B cell (primary cell): ENCODE measurements at places on chromosomes 7 and 10.

- no peak for DNase-seq
These were observed 137.7 kb downstream of the WNT2 start for GRCh38 chr7:117185124-117185523.

GRCh38 chr7:80385508-80385907, 126.4 kb downstream of the GNAT3 start:
- no peak for DNase-seq

GRCh38 chr10:96524741-96525140, 11.0 kb upstream of the TLL2 start:
- DNase-seq: no peak

DNA sequence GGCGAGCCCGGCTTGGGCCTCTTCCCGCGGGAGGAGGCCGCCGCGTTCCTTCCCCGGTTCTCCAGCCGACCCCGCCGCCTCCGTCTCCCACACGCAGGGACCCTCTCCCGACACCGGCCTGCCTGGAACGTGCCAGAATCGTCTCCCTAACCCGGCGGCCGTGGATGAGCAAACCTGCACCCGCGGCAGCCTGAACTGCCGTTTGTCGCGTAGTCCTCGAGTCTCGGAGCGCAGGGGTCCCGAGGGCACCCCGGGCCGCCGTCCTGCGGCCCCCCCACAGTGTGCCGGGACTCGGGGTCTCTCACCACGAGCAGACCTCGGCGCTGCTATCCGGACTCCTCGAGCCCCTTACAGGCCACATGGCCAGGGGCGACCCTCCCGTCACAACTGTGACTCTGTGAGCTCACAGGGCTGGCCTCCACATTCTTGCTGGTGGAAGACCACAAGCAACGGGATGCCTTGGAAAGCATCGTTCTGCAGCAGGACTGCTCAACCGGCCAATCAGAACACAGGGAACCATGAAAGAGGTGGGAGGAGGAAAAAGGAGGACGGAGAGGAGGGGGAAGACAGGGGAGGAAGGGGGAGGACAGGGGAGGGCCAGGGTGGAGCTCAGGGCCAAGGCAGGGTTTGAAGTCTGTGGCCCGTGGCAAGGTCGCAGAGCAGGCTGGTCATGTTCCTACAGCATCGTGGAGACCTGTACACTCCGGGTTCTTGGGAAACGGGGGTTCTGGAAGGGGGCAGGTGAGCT, 276.9 kb downstream of the DNAJB6 start:
- no peak for DNase-seq

- peak; percentile 21 for DNase-seq
These were observed 7.5 kb upstream of the SH2D4B start for GRCh38 chr10:80530251-80530650.

- DNase-seq: no peak
These were observed 231.8 kb downstream of the BMPER start for GRCh38 chr7:34137176-34137575.

GRCh38 chr7:142717453-142717852, 31.8 kb upstream of the PRSS1 start:
- DNase-seq: peak; percentile 25

- no peak for DNase-seq
These were observed 110.4 kb downstream of the PON1 start for GRCh38 chr7:95213809-95214492.

DNA sequence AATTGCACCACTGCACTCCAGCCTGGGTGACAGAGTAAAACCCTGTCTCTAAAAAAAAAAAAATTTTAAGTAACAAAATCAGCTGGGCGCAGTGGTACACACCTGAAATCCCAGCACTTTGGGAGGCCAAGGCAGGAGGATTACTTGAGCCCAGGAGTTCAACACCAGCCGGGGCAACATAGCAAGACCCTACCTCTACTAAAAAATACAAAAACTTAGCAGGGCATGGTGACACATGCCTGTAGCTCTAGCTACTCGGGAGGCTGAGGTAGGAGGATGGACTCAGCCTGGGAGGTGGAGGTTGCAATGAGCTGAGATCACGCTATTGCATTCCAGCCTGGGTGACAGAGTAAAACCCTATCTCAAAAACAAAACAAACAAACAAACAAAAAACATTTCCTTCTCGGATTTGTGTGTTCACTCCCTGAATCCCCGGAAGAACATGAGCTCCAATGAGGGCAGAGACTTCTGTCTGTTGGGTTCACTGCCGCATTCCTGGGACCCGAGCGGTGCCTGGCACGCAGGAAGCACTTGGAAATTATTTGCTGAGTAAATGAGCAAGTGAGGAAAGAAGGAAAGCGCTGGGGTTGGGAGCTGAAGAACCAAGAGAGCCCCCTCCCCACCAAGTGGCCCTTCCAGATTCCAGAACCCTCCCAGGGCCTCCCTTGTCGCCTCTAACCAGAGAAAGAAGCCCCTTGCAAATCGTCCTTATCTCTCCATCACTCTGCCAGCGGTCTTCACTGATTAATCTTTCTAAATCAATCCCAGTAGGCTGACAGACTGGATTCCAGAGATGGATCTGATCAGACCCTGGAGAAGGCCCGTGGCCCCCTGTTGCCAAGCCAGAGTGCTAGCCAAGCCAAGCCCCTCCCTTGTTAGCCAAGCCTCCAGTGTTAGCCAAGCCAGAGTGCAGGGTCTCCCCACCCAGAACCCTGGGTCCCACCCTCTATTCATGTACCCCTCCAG, 6.2 kb downstream of the TNRC18 start:
- no peak for DNase-seq

DNA sequence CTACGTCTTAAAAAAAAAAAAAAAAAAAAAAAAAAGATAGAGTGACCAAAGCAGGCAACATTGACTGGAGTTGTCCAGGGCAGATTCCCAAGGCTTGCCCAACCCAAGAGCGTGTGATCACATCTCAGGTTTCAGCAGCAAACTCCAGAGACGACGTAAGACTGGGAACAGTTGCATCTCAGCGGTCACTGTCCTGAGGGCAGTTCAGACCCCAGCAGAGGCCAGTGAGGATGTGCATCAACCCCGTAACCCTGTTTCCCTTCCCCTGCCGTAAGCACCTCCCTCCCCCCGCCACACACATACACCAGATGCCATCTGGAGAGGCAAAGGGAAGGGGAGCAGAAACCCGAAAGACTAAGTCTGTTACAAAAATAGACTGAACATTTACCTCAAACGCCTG, 19.3 kb upstream of the TOMM7 start:
- DNase-seq: no peak

GRCh38 chr10:106992055-106992454, 172.5 kb downstream of the SORCS1 start:
- DNase-seq: no peak

GRCh38 chr10:121910673-121911420, 17.0 kb downstream of the ATE1 start:
- no peak for DNase-seq

DNA sequence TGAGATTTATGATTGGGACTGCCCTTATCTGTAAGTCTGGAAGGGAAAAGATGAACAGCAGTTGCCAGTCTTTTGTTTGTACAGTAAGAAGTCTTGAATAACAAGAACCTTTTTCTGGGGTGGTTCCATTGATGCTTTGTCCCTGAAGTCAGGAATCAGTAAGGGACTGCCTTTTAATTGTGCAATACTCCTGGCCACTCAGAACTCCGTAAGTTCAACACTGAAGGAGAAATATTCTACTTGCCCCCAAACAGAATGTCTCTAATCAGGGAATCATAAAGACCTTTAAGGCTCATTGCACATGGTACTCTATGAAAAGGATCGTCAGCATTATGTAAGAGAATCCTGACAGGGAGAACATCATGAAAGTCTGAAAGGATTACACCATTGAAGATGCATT, 361.4 kb downstream of the EXOC4 start:
- no peak for DNase-seq

DNA sequence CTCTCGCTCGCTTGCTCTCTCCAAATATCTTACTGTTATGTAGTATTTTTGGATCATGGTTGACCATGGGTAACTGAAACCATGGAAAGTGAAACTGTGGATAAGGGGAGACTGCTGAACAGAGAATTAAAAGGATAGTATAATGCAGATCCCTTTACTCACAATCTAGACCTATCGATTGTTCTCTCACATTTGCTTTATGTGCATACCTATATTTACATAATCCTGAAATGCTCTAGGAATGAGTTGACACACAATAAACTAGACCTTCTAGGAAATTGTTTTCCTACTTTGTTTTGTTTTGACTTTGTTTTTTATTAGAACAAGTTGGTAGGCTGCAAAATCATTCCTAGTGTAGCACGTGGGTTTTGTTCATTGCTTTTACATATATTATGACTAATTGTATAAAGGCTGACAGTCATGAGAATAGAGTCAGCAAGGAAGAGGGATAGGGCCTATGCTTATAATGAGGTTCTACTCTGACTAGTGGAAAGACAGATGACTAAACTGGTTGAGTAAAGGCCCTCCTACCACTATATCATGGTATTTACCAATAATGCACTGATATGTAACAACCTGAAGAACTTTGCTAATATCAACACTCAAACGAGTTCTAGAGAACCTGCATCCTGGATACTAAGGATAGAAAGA, 175.3 kb upstream of the TARP start:
- no peak for DNase-seq

DNA sequence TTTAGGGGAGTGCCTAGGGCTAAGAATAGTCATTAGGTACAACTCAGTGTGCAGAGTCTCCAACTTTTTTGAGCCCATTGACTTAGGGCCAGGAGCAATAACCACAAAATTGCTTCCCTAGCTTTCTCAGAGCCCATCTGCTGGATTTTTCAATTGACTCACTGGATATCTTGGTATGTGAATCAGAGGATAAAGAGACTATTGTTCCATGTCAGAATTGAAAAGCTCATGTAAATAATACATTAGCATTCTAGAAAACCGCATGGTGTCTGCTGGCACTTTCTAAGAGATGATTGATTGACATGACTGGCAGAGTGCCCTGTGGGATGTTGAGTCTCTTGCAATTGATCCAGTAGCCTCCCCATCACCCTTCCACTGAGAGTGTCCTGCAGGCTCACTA, 246.2 kb downstream of the CCDC7 start:
- no peak for DNase-seq

- DNase-seq: no peak
These were observed 569.5 kb downstream of the TYW1 start for GRCh38 chr7:67566101-67566500.

DNA sequence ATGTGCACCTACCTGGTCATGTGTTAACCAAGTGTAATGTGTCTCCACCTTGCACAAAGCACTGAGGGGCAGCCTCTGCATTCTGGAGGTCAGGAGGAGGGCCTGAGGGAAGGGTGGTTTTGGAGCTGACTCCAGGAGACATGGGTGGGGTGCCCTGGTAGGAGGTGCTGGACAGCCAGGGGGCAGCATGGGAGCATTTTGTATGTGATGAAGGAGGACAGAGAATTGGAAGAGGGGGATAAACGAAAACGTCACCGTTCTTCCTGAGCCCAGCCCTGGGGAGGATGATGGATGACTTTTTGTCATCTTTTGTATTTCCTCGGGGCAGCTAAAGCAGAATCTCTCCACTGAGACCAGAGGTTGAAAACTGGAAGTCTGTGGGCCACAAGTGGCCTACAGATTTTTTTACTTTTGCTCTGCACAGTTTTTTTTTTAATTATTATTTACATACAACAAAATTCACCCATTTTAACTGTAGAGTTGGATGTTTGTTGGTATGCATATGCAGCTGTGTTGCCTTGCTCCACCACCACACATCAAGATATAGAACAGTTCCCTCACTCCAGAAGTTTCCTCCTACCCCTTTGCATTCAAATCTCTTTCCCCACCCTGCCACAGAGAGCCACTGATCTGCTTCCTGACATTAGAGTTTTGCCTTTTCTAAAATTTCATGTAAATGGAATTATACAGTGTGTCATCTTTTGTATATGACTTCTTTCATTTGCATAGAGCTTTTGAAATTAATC, 242.5 kb downstream of the VTI1A start:
- no peak for DNase-seq

DNA sequence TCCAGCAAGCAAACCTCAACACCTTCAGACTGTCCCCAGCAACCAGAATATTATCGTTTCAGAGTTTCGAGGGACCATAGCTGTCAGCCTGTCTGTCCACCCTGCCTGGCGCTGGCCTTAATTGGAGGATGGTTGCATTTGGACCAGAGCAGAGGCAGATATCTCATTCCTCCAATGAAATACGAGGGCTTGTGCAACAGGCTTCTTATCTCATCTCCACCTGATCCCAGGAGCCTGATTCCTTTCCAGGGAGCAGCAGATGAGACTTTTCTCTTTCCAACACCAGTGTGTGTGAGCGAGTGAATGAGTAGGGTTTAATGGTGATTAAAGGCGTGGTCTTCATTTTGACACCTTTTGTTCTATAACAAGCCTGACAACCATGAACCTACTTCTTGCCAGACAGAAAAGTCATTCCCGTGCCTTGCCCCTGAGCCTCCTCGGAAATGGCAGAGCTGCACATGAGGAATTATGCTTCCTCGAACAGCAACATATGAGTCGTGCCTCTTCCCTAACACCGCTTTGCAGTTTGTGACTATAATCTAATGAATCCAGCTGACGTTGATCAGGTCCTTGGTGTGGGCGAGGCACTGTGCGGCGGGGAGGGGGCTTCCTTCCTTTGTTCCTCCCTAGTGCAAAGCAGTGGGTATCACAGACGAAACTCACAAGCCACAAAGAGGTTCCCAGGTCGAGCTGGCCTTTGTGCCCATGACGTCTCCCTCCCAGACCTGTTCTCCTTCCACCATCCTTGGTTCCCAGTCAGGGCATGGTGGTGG, 147.4 kb downstream of the CUX1 start:
- DNase-seq: no peak

- DNase-seq: no peak
These were observed 21.8 kb downstream of the MORN4 start for GRCh38 chr10:97611473-97611872.

DNA sequence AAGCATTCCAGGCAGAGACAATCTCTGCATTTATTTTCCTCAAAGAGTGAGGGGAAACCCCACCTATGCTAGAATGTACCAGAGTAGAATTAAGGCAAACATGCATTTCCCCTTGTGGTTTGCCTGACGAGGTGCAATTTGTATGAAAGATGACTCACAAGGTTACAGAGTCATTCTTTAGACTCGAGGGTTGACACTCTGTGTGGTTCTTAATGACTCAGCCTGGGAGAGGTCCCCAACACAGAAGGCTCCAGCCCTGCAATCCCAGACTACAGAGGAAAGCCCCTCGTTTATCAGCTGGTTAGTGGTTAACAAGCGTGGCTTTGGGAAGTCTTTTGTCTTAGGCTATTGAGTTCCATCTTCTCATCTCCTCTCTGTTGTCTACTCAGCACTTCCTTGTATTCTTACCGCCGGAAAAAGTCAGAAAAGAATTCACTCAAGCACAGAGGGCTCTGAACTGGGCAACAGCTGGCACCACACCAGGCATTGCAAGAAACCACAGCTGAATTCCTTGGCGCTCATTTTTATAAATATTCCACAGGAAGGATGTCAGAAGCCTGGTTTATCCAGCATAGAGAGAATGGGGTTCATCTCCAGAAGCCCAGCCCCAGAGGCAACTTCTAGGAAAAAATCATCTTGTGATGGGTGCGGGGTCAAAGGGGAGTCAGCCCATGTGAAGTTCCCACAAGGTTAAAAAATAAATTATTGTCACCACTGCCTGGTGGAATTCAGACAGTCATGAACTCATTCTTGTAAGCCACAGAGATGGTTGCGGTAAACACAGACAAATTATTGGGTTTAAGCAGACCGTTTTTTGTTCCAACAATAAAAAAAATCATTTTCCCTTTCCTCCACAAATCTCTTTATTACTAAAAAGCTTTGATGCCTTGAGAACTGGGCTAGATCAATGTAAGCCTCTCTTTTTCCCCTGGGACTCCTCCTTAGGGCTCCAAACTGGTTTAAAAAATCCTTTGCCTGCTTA, 24.5 kb upstream of the SVIL start:
- DNase-seq: peak; percentile 31

- DNase-seq: peak; percentile 47
These were observed 20.7 kb downstream of the MET start for GRCh38 chr7:116692401-116693308.
